ENCODE measurements at places on chromosomes 12 and 14.

DNA sequence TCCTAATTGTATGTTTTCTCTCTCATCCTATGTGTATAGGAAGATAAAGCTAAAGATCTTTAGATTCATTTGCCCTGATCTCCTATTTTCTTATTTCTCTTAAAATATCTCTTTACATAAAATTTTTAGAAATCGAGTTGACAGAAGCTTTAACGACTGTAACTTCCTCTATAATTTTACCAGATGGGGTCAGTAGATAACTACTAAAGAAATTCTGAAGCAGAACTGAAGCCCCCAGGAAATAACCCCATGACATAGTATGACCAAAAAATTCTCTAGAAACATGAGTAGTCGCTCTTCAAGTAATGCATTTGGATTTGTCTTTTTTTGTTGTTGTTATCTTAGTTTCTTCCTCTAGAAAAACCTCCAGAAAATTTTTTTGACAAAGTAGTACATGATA, 288.0 kb downstream of the ERC1 start:
- peak; percentile 80 for DNase-seq

DNA sequence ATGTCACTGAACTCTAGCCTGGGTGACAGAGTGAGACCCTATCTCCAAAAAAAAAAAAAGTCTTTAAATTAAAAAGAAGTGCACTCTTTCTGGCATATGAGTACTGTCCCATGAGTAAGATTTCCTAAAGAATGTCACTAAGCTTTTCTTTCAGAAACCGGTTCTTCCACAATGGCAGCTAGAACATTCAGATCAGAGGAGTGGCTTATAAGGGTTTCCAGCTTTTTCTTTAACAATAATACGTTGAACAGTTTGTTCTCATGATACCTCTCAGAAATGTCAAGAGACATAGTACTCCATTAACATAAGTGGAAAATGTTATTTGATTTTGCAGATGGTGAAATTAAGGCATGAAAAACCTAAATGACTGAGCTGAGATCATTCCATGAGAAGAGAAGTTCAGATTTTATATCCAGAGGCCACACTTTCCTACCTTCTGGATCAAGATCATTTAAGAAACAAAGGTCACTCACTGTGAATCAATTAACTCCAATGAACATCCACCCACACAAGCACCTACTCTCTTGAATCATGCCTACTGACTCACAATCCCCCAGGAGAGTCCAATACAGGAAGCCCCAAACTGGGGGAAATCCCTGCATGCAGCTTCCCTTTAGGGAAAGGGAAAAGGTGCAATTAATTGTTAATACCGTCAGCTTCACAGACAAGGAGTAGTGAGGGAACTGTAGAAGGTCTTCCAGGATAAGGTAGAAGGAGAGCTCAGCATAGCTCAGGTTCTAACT, 86.9 kb downstream of the SPTSSA start:
- no peak for DNase-seq

GRCh38 chr12:5511256-5511643, 79.3 kb downstream of the NTF3 start:
- DNase-seq, result no peak

DNA sequence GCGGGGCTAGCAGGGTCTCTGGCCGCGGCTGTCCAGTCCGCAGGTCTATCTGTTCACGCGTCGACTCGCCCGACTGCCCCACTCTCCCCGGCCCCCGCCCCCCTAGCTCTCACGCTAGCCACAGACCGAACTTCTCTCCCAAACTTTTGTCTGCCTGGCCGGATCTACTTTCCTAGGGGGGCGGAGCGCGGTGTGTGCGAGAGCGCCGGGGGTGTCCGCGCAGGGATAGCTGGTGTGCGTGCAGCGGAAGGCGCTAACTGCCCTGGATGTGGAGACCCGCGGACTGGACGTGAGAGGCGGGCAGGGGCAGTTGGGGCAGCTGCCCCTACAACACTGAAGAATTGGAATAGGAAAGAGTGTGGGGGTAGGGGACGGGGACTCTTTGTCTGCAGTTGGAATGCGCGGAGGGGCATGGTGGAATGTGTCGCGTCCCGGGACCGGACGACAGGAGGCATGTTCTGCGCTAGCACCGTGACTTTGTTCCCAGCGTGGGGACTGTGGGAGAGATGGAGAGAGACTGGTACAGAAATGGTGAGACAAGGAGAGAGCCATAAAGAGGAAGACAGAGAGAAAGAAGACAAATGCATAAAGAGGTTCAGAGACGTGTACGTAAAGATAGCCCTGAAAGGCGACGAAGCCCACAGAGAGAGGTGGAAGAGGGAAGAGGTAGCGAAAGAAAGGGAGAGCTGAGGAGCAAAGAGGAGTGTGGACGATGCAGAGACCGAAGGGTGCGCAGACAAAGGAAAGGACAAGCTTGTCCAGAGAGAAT, at the start of gene AJUBA:
TSS of gene AJUBA (minus strand) at position 75 of the 769 bp plus-strand sequence. CDS start 285 bp downstream, outside the sequence.
- peak; percentile 87 for DNase-seq

DNA sequence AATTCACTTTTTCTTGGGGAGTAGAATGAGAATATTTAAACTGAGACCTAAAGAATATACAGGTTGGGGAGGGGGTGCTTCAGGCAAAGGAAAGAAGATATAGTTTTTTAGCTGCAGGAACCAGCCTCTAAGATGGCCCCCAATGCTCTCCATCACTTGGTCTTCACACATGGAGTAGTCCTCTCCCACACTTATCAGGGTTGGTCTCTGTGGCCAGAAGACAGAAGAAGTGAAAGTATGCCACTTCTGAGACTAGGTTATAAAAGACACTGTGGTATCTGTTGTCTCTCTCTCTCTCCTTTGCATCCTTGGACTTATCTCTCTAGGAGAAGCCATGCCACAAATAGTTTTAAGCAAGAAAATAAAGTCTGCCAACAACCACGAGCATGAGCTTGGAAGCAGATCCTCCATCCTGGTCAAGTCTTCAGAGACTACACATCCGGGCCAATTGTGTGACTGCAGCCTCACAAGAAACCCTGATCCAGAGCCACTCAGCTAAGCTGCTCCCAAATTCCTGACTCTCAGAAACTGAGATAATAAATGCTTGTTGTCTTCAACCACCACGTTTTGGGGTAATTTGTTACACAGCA, 18.0 kb downstream of the PUS7L start:
- DNase-seq, result no peak

- peak; percentile 82 for DNase-seq
These were observed 1.8 kb downstream of the OTOGL start for GRCh38 chr12:80101126-80101525.

DNA sequence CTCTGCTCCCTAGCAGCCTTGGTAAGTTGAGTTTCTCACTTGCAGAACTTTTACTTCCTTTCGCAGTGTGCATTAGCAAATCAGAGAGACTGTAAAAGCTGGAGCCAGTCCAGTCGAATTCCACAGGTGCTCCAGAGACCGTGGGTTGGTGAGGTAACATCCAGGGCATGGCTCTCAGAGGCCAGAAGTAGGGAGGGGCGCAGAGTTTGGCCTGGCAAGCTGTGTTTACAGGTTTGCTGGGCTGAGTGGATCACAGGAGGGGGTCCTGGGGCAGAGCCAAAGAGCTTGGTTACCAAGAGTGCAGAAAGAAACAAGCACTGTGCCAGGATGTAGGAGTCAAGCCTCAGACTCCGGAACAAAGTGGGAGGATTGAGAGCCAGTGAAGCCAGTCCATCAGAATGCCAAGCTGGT, 10.2 kb upstream of the BHLHE41 start:
- DNase-seq, result no peak

DNA sequence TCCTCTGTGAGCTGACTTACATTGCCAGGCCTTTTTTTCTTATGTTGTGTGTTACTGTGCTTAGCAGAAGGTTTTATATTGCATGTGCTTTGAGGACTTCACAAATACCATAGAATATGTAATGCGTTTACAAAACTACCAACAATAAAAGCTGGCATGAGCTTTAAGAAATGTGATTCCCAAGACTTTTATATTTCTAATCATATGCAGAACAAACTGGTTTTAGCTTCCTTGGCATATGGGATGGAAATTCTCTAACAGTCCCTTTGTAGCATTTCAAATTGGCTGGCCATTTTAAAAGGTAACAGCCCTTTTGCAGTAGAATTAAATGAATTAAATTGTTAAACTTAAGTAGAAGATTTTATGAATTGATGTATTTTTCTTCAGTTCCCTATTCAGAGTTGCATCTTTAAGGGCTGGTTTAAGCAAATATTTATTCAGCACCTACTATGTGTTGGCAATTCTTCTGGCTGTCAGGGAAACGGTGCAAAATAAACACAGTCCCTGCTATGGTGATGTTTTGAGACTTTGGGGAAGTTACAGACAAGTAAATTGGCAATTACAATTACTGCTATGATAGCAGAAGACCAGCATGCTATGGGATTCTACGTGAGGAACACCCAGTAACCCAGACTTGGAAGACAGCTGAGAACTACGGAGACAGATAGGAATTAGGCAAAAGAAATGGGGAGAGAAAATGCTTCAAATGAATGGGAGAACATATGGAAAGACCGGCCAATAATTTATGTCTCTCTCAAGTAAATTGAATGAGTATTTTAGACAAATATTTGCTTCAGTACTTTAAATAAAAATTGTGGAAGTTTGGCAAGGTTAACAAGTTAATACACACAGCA, 446.4 kb downstream of the EGLN3 start:
- no peak for DNase-seq

Measured in OCI-M1 (cell line).